Activated T-helper 1 cell treated with Interleukin-2 at 50 U/mL for 16 hours (primary cell): ENCODE measurements at places on chromosomes 4 and X.

GRCh38 chr4:48033825-48034413 is 17.3 kb downstream of the NIPAL1 start:
- peak; percentile 9 for DNase-seq

- no peak for DNase-seq
These were observed 82.9 kb downstream of the STOX2 start for GRCh38 chr4:183987987-183988392.

GRCh38 chr4:74942251-74942917 is 9.5 kb downstream of the PARM1 start:
- no peak for DNase-seq

GRCh38 chrX:66676413-66676812 is 37.5 kb upstream of the EDA2R start:
- DNase-seq, result no peak

DNA sequence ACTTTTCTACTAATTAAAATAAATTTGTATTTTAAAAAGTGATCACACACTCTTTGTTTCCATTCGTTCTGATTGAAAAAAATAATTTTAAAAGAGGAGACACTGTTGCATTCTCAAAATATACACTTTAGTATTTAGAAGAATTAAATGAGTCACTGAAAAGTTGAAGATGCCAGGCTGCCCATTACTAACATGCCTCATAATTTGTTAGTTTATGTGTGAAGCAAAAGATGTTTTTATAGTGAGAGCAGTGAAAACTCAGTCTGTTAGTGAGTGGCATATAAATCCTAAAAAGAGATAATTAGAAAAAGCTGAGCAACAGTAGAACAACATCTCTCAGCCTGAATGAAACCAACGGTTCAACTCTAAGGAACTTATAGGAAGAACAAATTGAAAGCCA is 143.4 kb downstream of the CDS1 start:
- no peak for DNase-seq

GRCh38 chrX:49876750-49877149 is 2.5 kb upstream of the USP27X start:
- DNase-seq, result no peak

- no peak for DNase-seq
These were observed 694.5 kb upstream of the SLIT2 start for GRCh38 chr4:19557161-19557560.

GRCh38 chr4:11470438-11471045 is 41.8 kb upstream of the HS3ST1 start:
- DNase-seq, result no peak

DNA sequence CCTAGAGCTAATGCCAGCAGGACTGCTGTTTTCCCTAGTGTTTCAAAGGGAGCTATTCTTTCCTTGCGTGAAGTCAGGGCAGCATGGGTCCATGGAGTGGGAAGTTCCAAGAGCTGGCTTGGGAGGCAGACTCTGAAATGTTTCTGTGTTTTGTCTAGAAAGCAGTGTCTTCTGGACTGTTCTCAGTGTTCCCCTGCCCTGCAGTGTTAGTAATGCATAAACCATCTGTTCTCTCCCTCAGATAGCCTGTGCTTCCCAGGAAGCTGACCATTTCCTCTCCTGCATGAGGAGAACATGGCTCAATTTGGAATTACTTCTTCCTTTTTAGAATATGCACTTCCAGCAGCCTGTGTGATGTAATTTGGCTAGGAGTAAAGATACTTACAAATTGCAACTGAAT is 116.7 kb upstream of the CXCL13 start:
- no peak for DNase-seq

- DNase-seq, result no peak
These were observed 198.7 kb downstream of the ENOX2 start for GRCh38 chrX:130704053-130705038.

DNA sequence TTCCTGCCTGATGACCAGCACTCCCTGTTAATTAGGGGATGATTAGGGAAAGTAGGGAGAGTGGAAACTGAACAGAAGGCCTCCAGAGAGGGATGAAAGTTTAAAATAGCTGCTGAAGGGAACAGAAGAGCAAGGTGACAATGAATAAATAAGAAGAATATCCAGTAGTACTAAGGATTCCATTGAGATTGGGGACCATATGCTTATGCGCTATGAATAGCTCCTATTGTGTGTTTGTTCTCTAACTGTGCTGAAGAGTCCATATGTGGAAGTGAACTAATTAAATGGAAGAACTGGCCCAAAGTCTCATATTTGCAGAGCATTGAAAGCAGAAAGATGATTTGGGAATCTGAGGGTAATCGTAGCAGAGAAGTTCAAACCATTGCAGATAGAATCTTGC is 137.0 kb downstream of the PRSS12 start:
- DNase-seq, result no peak

DNA sequence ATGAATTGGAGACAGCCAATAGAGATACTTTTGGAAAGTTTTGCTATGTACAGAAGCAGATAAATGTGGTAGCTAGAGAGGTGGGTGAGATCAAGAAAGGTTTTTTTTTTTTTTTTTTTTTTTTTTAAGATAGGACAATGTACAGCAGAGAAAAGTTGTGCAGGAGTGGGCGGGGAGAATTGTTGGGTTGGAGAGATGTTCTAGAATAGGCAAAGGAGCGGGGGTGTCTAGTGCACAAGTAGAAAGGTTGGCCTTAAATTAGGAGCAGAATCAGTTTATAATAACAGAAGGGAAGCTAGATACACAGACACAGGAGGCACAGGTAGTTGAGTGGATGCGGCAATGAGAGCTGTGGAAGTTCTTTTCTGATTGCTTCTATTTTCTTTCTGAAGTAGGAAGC is 66.2 kb upstream of the PGK1 start:
- no peak for DNase-seq

DNA sequence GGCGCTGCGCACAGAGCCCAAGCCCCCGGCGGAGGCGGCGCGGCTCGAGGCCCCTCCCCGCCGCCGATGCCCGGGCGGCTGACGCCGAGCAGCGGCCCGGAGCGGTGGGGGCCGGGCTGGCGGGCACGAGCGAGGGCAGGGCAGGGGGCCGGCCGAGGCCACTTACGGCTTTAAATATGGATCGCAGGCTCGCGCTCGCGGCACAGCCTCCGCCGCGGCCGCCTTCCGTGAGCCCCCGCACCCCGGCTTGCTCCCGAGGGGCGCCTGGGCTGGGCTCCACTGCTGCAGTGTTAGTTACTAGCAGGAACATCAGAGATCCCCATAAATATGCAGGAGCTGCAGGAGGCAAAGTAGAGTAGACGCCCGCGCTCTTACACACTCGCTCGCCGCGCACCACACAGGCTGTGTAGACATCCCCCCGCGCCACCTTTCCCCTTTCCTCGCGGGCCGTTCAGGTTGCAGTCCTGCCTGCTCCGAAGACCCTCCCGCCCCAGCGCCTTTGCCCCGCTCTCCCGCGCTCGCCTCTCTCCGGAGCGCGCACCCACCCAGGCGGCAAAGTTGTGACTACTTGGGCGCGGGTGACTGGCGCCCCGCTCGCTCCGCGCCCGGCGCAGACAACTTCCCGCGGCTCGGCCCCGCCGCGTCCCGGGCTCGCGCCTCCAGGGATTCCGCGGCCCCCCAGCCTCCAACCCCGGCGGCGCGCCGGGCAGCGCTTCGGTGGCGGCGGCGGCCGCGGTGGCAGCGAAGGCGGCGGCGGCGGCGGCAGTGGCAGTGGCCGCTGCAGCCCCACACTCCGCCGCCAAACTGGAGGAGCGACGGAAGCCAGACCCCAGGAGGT is 152.0 kb upstream of the SLC4A4 start:
- DNase-seq, result peak; percentile 5

DNA sequence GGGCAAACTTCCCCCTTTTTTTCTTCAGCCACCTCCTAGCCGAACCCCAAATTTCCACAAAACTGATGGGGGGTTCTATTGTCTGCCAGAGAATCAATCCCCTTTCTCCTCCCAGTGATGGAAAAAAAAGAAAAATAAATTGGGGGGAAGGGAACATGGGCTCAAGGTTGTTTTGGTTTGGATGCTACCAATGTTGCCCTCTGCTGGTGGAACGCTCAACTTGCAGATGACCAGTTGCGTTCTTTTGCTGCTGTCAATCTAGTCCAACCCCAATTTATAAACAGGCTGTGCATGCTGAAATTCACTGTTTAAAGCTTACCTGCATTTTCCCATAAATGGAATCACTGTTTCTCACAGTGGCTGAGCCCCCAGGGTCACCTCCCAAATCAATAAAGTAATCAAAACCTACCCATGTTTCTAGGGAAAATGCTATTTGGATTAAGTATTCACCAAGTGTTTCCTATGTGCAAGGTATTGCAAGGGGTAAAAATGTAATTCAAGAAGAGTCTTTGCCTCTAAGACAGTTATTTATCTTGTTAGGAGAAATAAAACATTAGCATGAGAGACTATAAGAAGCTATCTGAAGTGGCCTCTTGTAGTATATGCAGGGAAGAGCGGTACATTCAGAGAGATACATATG is 116.7 kb upstream of the TMEM164 start:
- DNase-seq, result no peak

GRCh38 chrX:63686878-63687714 is 97.9 kb downstream of the ARHGEF9 start:
- DNase-seq, result no peak

DNA sequence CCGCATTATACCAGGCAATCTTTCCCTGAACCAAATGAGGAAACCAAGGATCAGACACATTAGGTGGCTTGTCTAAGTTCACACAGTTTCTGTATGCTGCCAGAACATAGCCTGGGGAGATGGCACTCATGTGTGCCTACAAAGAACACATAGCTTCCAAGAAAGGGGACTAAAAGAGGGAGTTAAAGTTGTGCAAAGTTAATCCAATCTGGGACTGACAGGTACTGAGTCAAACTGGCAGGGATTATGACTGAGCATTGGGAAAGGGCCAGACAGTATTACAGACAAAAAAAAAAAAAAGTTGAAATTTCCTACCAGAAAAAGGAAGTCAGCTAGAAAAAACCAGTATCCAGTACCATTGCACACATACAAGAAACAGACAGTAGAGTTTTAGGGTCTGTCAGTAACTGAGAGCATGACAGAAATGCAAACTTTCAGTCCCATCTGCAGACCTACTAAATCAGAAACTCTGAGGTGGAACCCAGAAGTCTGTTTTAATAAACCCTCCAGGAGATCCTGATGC is 37.2 kb downstream of the ADAMTS3 start:
- DNase-seq, result no peak

DNA sequence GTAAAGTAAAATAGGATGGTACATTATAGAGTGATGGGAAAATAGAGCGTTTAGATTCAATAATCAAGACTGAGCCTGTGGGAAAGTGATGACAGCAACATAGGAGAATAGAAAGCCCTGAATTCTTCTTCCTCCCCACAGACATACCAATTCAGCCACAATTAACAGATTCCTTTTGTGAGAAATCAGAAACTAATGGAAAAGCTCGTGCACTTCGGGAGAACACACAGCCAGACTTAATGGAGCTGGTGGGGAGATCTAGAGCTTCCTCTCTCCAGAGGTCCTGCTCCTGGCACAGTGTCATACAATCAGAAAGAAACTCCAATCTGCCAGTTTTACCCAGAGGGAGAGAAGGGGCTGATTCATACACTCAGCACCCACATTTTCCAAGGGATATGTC is 676.3 kb upstream of the BOD1L1 start:
- no peak for DNase-seq

DNA sequence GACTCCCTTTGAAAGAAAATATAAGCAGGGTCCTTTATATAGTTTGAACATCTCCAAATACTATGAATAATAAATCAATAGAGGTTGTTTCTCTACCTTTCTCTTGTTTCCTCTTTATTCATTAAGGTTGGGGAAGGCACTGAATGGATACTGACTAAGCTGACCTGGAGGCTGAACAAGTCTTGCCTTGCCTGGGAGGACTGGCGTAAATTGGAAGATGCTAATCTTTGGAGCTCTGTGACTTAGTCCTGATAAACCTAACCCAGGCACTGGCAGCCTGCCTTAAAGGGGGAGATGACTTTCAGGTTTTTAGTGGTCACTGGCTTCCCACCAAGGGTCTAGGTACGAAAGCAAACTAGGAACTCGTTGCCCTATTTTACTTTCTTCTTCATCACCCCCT is 10.5 kb downstream of the CCDC160 start:
- DNase-seq, result no peak

- no peak for DNase-seq
These were observed 25.7 kb downstream of the PJA1 start for GRCh38 chrX:69139516-69139915.
